ENCODE measurements at places on chromosomes 4 and X.

- DNase-seq = no peak
Observed at GRCh38 chrX:9611436-9612145, 146.7 kb downstream of the TBL1X start.

- DNase-seq = no peak
Observed at GRCh38 chrX:17266136-17266535, 108.9 kb upstream of the NHS start.

- no peak for DNase-seq
Observed at GRCh38 chr4:4819213-4819606, 40.3 kb upstream of the MSX1 start.

GRCh38 chr4:15805583-15806517 lies 27.7 kb downstream of the CD38 start:
- peak; percentile 84 for DNase-seq

- DNase-seq = no peak
Observed at GRCh38 chr4:14091966-14092365, 464.4 kb upstream of the BOD1L1 start.

GRCh38 chr4:10736895-10737294 lies 52.3 kb upstream of the CLNK start:
- no peak for DNase-seq

GRCh38 chr4:8893624-8894423 lies 22.2 kb upstream of the HMX1 start:
- DNase-seq = no peak

- no peak for DNase-seq
Observed at GRCh38 chr4:184669251-184669650, 19.7 kb downstream of the PRIMPOL start.

DNA sequence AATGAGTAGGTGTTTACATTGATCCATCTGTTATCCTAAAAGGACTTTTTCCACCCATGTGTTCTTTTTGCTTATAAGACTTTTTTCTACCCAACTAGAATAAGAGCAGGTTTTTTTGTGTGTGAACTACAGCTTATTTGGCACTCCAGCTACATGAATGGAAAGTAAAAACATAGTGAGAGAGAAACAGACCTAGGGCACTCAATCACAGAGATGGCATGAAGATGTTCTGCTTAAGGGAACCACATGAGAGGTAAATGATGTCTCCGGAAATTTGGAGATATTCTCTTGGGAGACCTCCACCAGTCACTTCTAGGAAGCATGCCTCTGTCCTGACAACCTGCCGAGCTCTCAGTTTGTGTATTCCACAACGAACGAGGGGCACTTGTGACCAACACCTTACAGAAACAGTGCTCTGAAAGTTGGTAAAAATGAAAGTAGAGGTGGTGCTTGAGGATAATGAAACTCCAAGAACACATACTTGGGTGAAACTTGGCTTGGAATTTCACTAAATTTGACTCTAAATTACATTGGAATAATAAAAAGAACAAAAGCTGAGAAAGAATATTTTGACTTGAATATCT lies 788.4 kb upstream of the GALNTL6 start:
- DNase-seq = no peak

DNA sequence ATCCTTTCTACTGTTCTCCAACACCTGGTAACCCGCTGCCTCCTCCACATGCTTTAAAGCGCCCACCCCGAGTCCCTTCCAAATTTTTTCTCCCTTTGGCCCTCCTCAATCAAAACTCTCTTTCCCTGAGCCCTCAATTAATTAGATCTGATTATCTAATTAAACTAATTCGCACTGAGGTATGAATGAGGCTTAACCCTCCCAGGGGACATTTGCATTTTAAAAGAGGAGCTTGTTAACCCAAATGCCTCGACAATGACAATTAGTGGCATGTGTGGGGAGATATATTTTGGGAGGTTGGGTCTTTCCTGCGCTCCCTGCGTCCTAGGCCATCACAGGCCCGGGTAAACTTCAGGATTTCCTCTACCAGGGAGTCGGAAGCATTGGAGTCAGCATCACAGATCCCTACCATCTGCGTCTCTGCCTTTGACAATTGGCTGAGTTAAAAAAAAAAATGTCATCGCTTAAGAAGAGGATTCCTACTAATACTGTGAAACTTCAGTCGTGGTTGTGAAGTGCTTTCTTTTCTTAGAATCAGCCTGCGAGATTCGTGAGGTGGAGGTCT lies 50.6 kb downstream of the TENM3 start:
- no peak for DNase-seq

DNA sequence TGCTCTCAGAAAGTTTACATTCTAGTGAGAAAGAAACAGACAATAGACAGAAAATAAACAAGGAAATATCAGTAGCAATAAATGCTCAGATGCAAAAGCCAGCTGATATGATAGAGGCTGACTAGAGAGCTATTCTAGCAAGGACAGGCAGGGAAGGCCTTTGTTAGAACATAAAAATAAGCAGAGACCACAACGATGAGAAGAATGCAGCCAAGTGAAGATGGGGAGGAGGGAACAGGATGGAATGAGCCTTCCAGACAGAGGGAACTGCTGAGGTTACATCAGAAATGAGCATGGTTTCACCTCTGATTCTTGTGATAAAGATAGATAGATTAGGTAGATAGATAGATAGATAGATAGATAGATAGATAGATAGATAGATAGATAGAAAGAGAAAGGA lies 7.6 kb upstream of the SOWAHB start:
- no peak for DNase-seq

DNA sequence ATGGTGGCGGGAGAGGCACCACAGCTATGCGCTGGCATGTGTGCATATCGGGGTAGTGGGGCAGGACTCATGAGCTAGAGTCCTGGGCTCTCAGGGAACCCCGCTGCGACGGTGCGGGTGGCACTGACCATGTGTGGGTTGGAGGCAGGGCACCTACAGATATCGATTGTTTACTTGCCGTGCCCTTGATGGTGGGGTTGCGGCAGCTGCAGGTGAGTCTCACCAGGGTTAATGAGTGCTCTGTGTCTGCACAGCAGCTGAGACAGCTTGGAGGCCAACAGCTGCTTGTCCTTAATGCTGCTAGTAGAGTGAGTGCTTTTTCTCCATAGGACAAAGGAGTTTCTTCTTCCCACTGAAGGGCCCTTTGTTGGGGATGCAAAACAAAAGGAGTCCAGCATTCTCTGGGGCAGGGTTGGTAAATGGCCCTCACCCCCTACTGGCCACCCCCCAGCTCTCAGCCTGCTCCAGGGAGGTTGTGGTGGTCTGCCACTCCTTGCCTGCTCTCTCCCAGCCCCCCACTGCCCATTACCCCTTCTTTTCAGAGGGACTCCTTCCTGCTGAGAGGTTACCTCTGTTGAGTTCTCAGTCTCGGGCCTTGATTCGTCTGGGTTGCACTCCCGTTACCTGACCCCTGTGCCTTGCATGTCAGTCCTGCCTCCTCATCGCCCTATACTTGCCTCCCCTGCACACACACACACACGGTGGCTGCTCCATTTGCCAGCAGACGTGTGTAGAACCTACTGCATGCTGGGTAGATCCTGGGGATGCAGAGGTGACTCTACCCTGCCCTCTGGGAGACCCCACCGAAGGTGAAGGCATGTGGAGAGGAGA lies 52.8 kb downstream of the TBC1D14 start:
- DNase-seq = no peak

DNA sequence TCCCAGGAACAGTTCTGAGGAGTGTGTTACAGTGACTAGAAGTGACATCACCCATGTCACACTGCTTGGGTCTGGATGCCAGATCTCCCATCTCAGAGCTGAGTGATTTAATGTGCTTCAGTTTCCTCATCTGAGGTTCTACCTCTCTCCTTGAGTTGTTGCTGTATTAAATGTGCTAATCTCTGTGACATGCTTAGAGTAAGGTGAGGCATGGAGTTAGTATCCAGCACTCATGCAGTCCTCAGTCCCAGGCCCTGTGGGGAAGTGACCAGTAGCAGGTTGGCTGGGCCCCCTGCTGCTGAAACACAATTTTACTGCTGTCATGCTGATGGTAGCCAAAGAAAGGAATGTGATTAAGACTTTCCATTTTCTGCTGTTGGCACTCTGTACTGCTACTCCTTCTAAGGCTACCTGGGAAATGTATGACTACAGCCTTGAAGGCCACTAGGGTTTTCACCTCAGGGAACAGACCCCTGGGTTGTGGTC lies 639.6 kb downstream of the MID1IP1 start:
- DNase-seq = no peak

GRCh38 chrX:155632431-155633100 lies 19.8 kb upstream of the TMLHE start:
- peak; percentile 7 for DNase-seq

DNA sequence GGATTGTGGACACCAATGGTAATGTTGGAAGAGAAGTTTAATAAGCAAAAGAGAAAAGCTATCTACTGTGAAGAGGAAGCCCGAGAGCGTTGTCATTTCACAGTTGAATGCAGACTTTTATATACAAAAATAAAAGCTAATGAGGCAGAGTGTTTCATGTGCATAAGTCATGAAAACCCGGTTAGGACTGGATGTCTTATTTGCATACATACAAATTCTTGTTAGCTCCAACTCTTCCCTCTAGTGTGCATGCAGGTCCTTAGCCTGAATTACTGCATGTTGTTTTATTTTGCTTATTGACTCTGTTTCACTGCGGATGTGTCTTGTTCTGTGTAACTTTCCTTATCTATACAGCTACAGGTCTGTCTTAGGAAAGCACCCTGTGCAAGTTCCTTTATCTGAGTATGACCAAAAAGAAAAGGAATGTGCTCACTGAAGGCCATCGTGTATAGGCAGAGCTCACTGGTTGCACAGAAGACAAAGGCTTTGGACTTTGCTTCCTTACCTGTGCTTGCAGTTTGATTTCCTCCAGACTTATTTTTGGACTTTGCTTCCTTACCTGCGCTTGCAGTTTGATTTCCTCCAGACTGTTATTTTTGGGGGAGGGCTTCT lies 25.1 kb upstream of the UGT2B11 start:
- peak; percentile 19 for DNase-seq

GRCh38 chr4:37641886-37642849 lies 44.0 kb downstream of the RELL1 start:
- no peak for DNase-seq

DNA sequence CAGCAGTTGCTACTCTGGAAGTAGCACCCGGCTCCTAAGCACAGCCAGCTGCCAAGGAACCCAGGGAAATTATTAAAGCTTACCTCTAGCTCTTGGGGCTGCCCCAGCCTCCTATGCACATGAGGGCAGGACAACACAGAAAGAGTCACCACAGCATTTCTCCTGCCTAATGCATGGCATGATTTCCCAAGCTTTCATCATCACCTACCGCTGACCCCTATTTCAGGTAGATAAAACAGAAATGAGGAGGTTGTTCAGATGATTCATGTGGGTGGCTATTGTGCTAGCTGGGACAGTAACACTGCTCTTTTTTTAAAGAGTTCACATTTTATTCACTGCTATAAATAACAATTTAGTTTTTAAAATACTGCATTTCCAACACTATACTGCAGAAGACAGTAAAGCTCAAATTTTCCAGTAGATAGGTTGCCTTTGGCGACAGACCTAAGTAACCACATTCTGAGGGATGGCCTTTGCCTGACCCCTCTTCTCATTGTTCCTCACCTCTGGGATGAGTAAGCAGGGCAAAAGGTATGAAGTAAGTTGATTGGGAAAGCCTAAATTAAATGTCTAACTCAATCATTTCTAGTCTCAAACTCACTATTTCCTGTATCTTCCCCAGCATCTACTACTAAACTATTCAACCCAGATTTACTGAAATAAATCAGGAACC lies 16.7 kb downstream of the CASK start:
- no peak for DNase-seq

DNA sequence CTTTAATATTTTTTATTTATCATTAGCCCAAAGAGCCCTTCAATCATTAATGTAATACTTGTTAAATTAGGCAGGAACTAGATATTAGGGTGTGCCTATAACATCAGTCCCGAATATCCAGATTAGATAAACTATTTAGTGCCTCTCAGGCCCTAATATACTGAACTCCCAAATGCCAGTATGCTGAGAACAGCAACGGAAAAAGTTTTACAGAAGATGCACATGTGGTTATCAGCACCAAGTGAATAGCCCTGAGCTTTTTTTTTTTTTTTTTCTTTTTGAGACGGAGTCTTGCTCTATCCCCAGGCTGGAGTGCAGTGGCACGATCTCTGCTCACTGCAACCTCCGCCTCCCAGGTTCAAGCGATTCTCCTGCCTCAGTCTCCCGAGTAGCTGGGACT lies 13.0 kb upstream of the ELF2 start:
- no peak for DNase-seq

GRCh38 chr4:81757691-81758090 lies 286.0 kb upstream of the RASGEF1B start:
- DNase-seq = no peak

GRCh38 chrX:45756557-45756956 lies 555.9 kb upstream of the DIPK2B start:
- DNase-seq = peak; percentile 27

DNA sequence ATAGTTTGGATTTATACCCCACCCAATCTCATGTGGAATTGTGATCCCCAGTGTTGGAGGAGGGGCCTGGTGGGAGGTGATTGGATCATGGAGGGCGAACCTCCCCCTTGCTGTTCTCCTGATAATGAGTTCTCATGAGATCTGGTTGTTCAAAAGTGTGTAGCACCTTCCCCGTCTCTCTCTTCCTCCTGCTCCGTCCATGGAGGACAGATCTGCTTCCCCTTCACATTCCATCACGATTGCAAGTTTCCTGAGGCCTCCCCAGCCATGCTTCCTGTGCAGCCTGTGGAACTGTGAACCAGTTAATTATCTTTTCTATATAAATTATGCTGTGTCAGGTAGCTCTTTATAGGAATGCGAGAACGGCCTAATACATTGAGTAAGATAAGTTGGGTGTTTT lies 518.8 kb upstream of the LCORL start:
- no peak for DNase-seq

DNA sequence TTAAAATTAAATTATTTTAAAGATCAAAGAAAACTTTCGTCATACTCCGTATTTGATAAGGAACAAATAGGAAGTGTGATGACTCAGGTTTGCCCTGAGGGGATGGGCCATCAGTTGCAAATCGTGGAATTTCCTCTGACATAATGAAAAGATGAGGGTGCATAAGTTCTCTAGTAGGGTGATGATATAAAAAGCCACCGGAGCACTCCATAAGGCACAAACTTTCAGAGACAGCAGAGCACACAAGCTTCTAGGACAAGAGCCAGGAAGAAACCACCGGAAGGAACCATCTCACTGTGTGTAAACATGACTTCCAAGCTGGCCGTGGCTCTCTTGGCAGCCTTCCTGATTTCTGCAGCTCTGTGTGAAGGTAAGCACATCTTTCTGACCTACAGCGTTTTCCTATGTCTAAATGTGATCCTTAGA lies at the start of gene CXCL8:
Gene CXCL8, plus strand, starts transcription at position 217 of the 426 bp plus-strand sequence. Its CDS starts 90 bp downstream, at position 307.
- peak; percentile 76 for DNase-seq

DNA sequence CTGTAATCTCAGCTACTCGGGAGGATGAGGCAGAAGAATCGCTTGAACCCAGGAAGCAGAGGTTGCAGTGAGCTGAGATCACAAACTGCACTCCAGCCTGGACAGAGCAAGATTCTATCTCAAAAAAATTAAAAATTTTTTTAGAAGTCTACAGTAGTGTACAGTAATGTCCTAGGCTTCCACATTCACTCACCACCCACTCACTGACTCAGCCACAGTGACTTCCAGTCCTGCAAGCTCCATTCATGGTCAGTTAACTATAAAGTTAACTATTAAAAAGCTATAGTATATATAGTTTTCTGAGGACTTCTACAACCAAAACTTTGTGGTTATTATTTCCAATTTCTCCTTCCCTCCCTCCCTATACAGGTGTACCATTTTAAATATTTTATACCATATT lies 34.7 kb upstream of the NEUROG2 start:
- DNase-seq = no peak

Measured in NB4 (cell line).